HCT116 (cell line): ENCODE measurements at places on chromosomes 1 and 21.

DNA sequence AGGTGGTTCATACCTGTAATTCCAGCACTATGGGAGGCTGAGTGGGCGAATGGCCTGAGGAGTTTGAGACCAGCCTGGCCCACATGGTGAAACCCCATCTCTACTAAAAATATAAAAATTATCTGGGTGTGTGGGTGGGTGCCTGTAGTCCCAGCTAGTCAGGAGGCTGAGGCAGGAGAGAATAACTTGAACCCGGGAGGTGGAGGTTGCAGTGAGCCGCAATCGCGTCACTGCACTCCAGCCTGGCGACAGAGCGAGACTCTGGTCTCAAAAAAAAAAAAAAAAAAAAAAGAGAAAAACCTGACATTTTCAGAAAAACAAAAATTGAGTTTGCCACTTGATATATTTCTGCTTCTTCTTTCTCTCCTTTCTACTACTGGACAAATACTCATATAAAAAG lies 24.3 kb downstream of the CA6 start:
- DNase-seq, result no peak

DNA sequence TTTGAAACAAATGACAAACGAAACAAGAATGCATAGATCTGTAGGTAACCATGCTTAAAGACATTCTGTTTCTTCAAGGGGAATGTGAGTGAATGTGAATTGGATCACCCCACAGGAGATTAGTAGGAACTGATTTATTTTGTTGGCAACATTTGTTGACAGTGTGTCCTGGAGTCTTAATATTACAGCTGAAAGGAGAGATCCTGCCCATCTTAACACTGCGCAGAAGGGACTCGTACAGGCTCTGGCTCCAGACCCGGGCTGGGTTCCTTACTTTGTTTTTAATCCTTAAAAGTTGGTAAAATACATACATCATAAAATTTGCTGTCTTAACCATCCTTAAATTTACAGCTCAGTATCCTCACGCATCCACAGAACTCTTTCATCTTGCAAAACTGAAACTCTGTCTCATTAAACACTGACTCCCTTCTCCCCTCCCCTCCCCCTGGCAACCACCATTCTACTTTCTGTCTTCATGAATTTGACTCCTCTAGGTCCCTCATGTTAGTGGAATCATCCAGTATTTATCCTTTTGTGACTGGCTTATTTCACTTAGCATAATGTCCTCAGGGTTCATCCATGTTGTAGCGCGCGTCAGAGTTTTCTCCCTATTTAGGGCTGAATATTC lies 74.1 kb downstream of the GALNT2 start:
- no peak for DNase-seq

GRCh38 chr21:14771593-14771992 lies 225.5 kb upstream of the SAMSN1 start:
- DNase-seq, result no peak

GRCh38 chr1:234488054-234489006 lies 9.4 kb upstream of the TARBP1 start:
- DNase-seq, result no peak

GRCh38 chr1:27418326-27419185 lies 26.1 kb downstream of the GPR3 start:
- no peak for DNase-seq

- no peak for DNase-seq
These were observed 463.8 kb downstream of the USP25 start for GRCh38 chr21:16193496-16194094.
